Activated T-helper 1 cell treated with anti-CD3 and anti-CD28 coated beads, Interleukin-12 subunit alpha, Interleukin-12 subunit beta, Interleukin-2, Interleukin-4 antibody, amounts not matched to agents 30 ng/mL and 10 ng/mL and 1 ng/mL, durations not matched to agents 14 hours and 24 hours and 36 hours (primary cell): ENCODE measurements at places on chromosomes 5 and 9.

DNA sequence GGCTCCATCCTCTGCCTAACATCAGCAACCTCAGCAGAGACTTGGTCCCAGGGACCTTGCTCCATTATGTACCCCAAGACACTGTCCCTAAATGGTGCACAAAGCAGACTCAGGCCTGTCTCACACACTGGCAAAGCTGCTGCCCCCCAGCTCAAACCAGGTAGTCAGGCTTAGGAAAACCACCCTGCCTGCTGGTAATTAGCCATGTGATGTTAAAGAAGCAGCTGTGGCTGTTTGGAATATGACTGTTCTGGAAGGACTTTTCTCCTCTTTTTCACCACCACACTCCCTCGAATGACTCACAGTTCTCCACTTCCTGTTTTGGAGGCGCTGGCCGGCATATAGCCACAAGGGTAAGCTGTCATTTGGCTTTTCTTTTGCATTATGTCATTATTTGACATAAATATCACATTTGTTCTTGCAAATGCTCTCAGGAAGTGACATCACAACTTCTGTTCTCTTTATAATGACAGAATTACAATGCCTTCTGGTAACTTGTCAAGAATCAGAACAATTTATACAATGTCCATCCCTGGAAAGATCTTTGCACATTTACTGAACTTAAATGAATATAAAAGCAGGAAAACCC is 113.9 kb downstream of the SUSD1 start:
- peak; percentile 38 for DNase-seq

DNA sequence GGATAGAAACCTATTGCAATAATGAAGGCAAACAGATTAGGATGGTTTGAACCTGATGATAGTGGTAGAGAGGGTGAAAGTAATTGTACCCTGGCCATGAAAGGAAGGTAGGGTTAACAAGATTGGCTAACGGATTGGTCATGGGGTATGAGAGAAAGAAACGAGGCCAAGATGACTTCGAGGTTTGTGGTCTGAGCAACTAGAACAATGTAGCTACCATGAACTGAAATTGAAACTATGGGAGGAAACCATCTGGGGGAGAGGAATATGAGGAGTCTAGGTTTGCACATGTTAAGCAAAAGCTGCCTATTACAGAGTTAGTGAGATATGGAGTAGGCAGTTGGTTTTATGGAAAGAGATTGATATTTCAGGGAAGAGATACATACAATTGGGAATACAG is 406.0 kb downstream of the PRELID2 start:
- DNase-seq, result no peak

DNA sequence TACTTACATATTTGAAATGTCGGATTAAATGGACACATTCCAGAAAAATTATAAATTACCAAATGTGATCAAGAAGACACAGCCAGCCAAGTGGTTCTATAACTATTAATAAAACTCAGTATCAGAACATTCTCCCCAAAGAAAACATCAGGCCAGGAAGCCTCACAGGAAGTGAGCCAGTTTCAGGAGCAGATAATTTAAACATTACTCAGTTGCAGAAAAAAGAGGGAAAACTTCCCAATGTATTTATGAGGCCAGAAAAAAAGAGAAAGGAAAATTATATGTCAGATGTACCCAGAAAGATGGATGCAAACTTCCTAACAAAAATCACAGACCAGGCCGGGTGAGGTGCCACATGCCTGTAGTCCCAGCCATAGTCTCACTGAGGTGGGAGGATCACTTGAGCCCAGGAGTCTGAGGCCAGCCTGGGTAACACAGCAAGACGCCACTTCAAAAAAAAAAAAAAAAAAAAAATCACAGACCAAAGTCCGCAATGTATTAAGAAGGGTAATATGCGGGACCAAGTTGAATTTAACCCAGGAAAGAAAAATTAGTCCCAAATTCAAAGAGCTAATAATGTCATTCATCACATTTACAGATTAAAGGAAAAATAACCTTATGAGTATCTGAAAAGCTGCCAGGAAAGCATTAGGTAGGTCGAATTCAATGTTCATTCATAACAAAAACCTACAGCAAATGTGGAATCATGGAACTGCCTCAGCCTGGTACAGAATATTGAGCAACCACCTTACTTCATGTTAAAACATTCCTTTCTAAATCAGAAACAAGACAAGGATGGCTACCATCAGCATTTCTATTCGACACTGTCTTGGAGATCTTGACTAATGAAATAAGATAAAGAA is 37.2 kb upstream of the NRARP start:
- DNase-seq, result no peak

DNA sequence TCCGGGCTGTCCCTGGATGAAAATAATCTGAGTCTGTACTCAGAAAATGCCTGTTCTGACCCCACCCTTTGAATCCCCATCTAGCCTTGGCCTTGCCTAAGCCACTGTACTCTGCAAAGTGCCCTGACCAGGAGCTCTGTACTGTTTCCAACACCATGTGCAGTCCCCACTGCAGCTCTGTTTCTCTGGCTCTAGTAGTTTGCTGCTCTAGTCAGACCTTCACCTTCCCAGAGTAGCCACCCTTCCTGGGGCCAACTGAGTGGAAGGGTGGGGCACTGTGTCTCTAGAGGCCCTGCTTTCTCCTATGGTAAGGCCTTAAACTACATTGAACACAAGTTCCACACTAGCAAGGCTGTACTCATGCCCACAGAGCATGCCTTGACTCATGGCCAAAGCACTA is 31.9 kb downstream of the P4HA2 start:
- no peak for DNase-seq

DNA sequence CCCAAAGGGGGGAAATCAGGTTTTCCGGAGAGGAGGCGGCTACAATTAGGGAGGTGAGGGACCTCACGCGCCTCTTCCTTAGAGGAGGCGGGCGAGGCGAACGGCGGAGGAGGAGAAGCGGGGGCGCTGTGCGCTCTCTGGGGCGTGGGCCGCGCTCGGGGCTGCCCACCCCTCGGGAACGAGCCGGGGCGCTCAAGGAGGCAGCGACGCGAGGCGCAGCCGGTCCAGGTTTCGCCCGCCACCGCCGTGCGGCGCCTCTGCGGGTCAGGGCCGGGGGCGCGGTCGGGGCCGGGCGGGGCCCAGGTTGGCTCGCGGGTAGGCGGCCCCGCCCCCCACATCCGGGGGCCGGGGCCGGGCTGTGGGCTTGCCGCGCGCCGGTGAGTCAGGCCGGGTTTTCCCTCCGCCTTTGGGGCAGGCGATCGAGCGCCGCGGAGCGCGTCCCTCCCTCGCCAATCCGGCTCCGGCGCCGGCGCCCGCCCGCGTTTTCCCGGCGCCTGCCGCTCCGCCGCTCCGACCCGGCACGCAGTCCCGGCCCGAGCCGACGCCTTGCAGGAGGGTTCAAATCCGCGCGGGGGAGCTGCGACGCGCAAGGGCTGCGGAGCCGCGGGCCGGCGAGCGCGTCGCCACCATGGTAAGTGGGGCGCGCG is at the start of gene N4BP3:
Gene N4BP3 (plus strand): TSS at position 392 of the 647 bp plus-strand sequence. CDS start 6,052 bp downstream, outside the sequence.
- DNase-seq, result peak; percentile 83

GRCh38 chr5:136013559-136013958 is 15.2 kb upstream of the TGFBI start:
- DNase-seq, result no peak
